HL-60 (cell line): ENCODE measurements at places on chromosomes 3 and 15.

DNA sequence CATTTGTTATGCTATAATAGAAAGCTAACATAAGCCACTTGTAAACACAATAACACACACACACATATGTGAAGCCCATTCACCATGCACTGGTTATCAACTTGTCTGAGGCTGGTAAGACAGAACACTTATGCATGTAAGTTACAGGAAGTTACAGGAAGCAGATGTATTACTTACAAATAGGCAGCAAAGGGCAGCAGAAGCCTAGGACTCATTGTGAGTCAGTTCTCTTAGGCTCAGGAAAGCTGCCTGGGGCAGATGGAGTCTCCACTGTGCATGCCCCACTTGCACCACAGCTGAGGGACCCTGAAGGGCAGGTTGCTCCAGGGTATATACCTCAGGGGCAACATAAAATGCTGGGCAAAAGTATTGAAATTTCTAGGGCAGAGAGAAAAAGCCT is 748.8 kb upstream of the CCDC54 start:
- no peak for DNase-seq

DNA sequence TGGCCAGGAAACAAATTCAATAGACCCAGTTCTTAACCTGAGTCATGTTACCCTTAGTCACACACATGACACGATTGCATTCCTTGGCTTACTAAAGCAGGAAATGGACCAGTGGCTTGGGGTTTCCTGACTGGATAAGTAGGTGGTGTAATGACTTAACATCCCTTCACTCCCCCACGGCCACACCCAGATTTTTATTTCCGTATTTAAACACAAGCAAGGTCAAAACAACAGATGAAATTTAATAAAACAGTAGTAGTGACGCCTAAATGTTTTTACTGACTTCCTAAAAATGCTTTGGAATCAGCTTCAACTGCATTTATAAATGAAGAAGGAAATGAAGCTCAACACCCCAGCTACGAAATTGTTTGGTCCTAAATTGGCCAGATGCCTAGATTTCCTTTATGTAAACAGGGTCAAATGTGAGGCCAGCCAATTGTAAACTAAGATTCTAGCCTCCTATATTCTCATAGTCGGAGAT is 324.3 kb downstream of the CHST2 start:
- DNase-seq, result peak; percentile 11

DNA sequence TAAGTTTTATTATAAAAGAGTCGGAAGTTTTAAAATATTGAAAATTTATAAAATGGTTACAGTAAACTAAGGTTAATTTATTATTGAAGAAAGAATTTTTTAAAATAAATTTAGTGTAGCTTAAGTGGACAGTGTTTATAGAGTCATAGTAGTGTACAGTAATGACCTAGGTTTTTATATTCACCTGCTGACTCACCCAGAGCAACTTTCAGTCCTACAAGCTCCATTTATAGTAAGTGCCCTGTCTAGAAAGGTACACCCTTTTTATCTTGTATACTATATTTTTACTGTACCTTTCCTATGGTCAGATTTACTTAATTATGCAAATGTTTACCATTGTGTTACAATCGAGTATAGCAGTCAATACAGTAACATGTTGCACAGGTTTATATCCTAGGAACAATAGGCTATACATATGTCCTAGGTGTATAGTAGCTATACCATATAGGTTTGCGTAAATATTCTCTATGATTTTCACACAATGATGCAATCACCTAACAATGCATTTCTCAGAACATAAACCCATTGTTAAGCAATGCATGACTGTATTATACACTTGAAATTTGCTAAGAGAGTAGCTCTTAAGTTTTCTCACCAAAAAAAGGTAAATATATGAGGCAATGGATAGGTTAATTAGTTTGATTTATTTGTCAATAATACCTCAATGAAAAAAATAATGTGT is 106.9 kb upstream of the CD96 start:
- DNase-seq, result no peak

DNA sequence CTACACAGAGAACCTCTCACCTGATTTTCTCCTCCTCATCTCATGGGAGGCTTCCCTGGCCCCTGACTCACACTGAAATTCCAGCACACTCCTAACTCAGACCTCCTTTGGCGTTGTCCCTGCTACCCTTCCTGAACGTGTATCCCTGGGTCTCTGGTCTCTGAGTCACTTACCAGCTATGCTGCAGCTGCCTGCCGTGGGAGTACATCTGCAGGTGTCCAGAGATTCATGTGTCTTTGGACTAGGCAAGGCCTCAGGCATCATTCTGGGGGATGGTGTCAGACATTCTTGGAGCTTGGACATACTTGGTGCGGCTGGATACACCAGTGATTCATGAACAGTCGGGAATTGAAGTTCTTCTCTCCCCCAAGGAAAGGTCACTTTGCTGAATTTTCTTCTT is 148.8 kb upstream of the TRIM42 start:
- DNase-seq, result no peak

DNA sequence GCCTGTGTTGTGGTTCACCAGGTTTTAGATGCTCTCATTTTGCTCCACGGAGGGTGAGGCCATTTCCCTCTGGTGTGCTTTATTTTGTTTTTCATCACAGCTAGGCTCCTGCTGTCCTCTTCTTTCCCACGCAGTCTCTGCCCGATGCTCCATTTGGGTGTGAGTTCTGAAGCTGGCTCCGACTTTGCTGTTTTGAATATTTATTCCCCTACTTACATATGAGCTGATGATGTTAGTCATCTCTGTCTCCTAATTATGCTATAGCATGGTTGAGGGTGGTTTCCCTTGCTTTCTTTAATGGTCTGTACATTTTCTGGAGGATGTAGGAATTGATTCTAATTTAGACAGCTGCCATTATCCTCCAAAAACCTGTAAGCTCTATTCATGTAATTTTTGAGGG is 168.1 kb upstream of the MYRIP start:
- DNase-seq, result no peak

DNA sequence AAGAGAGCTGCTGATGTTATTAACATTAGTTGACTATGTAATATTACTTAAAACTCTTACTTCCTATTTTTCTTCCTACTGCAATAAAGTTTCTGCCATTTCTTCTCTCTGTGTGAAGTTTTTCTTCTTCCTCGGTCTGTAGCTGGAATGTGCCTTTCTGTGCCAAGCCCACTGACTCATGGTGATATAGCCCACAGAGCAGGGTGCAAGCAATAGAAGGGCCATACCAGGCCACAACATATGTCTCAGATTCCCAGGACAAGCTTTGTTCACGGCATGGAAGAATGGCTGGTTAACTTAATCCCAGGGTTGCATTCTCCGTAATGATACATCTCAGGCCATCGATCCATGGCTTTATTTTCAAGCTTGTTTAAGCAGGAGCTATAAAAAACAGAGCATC is 815.3 kb downstream of the TUSC7 start:
- DNase-seq, result no peak

- DNase-seq, result no peak
Observed at GRCh38 chr3:118618247-118619040, 416.2 kb downstream of the IGSF11 start.

- DNase-seq, result no peak
Observed at GRCh38 chr3:8282541-8283165, 219.0 kb upstream of the LMCD1 start.

- DNase-seq, result no peak
Observed at GRCh38 chr3:50582083-50582482, 12.8 kb downstream of the HEMK1 start.

DNA sequence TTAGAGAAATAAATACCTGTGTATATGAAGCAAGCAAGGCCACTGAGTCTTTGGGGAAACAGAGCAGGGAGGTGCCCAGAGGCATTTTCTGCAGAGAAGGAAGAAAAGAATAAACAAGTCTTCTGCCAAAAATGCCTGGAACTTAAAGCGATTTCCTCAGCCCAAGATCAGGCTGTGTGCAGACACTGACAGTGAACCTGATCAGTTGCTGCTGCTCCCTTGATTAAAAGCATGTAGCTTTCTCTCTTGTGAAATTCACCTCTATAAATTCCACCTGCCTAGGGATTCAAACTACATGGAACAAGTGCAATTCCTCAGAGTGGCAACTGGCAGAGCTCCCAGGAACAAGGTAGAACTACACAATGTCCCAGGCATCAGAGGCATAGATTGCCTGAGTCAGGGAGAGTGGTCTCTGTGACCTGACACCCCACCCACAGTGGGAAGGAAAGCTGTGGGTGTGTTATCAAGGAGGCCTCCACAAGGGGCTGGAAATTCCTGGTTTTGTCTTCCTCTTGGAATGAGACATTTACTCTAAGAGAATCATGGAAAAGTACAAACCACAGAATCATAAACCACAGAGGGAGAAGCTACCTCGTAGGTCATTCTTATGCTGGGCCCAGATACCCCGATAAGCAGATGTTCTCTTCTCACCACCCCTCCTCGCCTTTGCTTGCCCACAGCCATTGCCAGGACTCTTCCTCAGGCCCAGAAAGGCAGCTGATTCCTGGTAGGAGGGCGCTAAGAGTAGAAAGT is 1.8 kb upstream of the ZBTB38 start:
- DNase-seq, result no peak

DNA sequence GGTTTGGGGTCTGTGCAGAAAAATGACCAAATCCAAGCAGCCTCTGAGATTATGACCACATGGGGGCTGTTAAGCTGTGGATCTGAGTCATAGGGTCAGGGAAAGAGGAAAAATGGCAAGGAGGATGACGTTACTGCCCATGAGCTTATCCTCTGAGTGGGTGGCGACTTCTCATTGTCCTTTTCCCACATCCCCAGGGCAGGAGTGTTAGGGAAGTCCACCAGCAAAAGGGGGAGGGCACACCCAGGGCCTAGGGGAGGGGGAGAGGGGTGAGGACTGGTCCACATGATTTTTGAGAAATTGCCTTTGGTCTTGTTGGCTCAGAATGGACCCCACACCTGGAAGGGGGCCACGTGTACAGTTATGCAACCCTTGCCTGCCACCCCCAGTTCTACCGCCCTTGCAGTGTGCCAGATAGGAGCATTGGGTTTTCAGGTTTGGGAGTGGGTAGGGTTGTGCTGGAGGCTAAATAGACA is 2.6 kb downstream of the CD276 start:
- DNase-seq, result no peak

DNA sequence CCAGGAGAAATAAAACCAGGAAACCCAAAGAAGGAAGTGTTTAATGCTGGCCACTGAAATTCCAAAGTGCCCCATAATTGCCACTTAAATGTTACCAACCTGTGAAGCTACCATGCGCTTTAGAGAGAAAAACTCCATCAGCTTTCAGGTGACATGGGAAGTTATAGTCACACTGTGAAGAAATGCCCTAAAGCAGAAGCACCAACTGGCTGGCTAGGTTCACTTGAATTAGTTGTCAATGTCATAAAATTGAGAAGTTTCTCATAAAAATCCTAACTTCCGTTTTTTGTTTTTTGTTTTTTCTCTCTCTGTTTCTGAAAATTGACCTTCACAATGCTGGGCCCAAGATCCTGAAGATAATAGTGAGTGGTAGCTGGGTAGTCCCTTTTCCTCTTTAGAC is 167.9 kb upstream of the CTNNB1 start:
- DNase-seq, result no peak
